ENCODE measurements at places on chromosomes 5 and 9.

DNA sequence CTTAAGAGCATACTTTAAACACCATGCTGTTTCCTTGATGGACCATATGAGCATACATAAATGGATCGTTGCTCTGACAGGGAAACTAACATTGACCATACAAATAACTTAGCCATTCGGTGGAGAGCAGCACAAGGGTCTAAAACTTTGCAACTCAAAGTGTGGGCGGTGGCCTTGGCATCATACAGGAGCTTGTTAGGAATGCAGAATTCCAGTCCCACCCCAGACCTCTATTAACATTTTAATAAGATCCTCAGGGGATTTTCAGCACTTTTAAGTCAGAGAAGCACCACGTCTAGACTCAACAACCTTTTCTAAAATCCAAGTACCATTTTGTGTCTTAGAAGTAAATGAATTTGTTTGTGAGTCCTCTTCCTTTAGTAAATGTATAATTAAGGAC, 260.9 kb downstream of the EBF1 start:
- DNase-seq = no peak

GRCh38 chr5:129271308-129271707, 176.8 kb downstream of the ISOC1 start:
- DNase-seq = no peak

- DNase-seq = no peak
Observed at GRCh38 chr5:14411216-14411615, 170.4 kb upstream of the OTULINL start.

DNA sequence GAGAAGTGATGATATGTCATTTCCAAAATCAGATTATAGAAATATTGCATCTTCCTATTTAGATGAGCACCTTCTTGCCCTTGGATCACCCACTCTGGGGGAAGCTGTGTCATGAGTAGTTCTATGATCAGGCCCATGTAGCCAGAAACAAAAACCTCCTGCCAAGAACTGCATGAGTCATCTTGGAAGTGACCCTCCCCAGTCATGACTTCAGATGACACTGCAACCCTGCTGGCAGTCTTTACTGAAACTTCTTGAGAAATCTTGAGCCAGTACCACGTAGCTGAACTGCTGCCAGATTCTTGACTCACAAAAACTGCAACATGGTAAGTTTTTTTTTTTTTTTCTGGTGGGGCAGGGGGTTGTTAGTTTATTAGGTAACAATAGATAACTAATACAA, 439.6 kb upstream of the PTGER4 start:
- no peak for DNase-seq

DNA sequence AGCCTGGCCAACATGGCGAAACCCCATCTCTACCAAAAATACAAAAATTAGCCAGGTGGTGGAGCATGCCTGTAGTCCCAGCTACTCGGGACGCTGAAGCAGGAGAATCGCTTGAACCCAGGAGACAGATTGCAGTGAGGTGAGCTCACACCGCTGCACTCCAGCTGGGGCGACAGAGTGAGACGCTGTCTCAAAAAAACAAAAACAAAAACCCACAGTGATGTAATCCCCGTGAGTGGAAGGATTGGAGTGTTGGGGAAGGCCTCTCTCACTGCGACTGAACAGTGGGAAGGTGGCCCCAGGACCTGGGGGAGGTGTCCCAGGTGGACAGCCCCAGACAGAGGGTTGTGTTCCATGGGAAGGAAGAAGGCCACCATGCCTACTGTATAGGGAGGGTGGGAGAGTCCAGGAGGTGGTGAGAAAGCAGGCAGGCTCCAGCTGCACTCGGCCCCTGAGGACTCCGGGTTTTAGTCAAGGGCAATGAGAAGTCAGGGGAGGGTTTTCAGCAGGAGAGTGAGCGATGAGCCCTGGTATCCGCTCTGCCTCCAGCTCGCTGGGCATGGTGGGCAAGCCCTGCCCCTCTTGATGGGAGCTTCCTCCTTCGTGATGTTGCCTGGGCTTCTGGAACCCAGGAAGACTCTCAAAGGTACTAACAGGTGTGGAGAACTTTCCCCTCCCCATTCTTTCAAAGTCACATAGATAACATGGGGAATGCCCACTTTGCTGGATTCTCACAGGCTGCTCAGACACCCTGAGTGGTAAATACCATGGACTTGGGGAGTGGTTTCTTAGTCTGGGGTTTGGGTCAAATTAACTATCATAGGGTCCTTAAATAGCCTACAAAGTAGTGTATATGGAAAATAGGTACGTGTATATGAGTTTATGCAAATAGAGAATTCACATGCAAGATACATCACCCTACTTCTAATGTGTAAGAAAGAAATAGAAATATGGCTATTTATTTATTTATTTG, 74.7 kb downstream of the PPARGC1B start:
- DNase-seq = no peak

- DNase-seq = no peak
Observed at GRCh38 chr9:33843312-33843961, 26.5 kb downstream of the UBE2R2 start.

- no peak for DNase-seq
Observed at GRCh38 chr5:143716881-143717280, 95.1 kb upstream of the HMHB1 start.

DNA sequence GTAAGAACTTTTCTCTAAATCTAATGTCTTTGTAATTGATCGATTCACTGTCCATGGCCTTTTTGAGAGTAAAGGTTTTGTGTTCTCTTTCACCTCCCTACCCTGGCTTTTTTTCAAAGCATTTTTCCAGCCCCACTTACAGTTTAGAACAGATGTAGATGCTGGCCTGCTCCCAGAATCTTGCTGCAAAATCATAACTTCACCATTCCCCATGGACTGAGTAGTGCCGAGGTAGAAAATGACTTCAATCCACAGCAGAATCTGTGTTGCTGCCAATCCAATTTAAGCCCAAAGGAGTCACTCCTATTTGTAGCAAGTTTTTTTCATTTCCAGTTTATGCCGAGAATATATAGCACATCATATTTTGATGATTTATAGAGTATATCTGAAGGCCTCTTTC, 46.5 kb upstream of the CEMIP2 start:
- peak; percentile 25 for DNase-seq

GRCh38 chr5:21654556-21654955, 1198.6 kb downstream of the CDH12 start:
- DNase-seq = no peak

DNA sequence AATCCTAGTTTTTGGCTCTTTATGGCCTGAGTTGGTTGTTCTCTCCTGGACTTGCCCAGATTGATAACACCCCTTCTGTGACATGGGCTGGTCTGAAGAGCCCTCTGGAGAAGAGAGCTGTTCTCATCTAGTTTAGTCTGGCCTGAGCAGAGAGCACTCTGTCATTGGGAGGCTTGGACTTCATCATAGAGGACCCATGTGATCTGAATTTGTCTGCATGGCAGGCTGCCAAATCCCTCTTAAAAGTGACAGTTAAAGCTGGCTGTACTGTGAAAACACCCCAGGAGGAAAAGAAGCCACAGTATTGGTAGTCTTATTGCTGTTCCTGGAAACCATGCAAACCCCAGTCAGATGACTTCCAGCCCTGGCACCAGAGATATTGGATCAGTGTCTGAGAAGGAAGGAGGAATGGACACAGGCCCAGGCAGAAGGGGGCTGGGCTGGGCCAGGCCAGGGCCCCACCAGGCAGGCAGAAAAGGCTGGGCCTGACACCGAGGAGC, 3.7 kb upstream of the WDR31 start:
- peak; percentile 68 for DNase-seq

DNA sequence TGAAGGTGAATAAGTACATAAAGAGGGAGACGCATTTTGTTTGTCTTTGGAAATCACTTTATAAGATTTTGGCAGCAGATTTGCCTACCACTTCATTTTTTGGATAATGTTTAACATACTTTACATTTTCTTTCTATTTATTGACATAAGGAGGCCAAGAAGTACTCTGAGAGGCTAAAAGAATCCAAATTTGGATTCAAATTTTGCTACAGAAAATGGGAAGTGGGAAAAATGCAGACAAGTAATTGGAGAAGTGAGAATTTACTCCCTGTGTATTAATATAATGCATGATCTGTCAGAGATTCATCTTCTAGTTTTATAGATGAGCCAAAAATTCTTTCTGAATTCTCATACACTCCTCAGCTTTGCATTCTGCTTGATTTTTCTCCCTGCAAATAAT, 411.2 kb upstream of the CTNND2 start:
- no peak for DNase-seq
